ENCODE measurements at places on chromosomes 13 and 19. TPM values are rescaled to one million over a fixed set of nuclear protein-coding genes. Genes with fewer than 3 reads are reported as not detected.

Gene HIF3A
- total RNA-seq, result not detected

Gene MEF2B
- total RNA-seq, result 2.4 TPM

Gene LILRA2
- 2.5 TPM for total RNA-seq

Gene ZNF358
- total RNA-seq, result 10.2 TPM

Gene ALKBH6
- 64.5 TPM for total RNA-seq

Gene JSRP1
- not detected for total RNA-seq

Gene GRK1
- total RNA-seq, result 0.14 TPM

Gene PPFIA3
- 7.0 TPM for total RNA-seq

Gene IGFL1
- not detected for total RNA-seq

Gene ERICH6B
- not detected for total RNA-seq

Gene ZNF177
- total RNA-seq, result 0.86 TPM

Gene TNFSF9
- total RNA-seq, result 3.4 TPM

Gene SYT5
- not detected for total RNA-seq

Gene SLC7A10
- total RNA-seq, result not detected

Gene EDNRB
- total RNA-seq, result not detected

Gene CGB8
- not detected for total RNA-seq

Gene FARP1
- 1.0 TPM for total RNA-seq

Gene CEBPA
- total RNA-seq, result 1.9 TPM

Gene HSPB6
- not detected for total RNA-seq

Gene ZNF333
- 18.4 TPM for total RNA-seq

Gene SHANK1
- not detected for total RNA-seq

Gene DMKN
- not detected for total RNA-seq

Gene LRP3
- not detected for total RNA-seq

Gene PLPPR3
- total RNA-seq, result not detected

Gene PLVAP
- not detected for total RNA-seq

Gene ZNF681
- total RNA-seq, result 3.0 TPM

Gene KASH5
- total RNA-seq, result 0.56 TPM

Gene ZNF616
- 4.8 TPM for total RNA-seq

Gene KCNRG
- total RNA-seq, result 0.67 TPM

Gene PCDH20
- total RNA-seq, result not detected

Gene GNG7
- 0.59 TPM for total RNA-seq

Gene DLL3
- total RNA-seq, result 0.21 TPM

Gene EVI5L
- 11.5 TPM for total RNA-seq

Gene ANKLE1
- total RNA-seq, result 34.6 TPM

Gene MIA
- 2.4 TPM for total RNA-seq
